CD14-positive monocyte (primary cell): ENCODE measurements at places on chromosomes 7 and 10. TPM values are rescaled to one million over a fixed set of nuclear protein-coding genes. Genes with fewer than 3 reads are reported as not detected.

GRCh38 chr7:84144480-84144879, 50.1 kb downstream of the SEMA3A start:
- DNase-seq = no peak

DNA sequence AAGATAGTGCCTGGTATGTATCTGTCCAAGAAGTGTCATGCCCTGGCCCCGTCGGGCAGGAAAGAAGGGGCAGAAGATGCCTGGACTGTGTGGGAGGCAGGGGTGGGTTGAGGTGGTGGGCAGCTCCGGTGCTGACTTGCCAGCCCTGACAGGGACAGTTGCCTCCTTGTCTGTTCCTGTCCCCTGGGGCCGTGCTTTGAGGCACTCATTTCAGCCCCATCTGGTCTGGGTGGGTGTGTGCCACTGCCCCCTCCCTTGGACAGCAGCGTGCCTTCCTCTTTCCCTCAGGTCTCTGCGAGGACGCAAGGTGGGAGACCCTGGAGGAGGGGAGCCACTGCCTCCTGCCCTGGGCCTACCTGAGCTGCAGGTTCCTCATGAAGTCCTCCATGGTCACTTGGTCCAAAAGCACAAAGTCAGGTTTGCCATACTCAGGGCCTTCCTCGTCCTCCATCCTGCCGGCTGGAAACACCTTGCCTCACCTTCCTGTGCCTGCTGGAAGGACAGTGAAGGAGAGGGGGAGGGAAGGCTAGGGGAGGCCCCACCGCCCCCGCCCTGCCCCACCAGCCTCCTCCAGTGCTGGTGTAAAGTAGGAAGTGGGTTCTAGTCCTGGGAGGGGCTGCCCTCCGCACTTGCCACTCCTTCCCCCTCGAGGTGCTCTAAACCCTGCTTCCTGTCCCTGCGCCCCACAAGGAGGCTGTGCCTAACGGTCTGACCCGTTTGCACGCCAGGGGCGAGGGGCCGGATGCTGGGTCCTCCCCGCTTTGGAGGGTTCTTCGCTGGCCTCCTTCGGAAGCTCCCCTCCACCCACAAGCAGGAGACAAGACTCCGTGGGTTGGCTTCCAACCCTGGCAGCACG, at the start of gene MYO1G:
Gene MYO1G, minus strand, starts transcription at position 505 of the 856 bp plus-strand sequence. Its CDS starts 54 bp downstream, at position 451.
- peak; percentile 95 for DNase-seq

DNA sequence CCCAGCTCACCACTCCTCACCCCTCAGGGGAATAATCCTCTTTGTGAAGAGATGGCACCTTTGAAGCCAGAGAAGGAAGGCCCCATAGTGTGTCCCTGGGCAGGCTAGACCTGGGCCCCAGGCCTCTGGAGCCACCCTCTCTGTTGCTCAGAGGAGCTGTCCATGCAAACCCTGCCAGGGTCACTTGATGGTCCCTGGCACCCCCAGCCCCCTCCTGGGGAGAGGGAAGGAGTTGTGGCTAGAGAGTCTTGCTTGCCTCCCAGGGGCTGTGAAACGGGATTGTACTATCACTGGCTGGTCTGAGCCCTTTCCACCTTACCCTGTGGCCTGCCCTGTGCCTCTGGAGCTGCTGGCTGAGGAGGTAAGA, 5.8 kb downstream of the GHRHR start:
- DNase-seq = no peak

DNA sequence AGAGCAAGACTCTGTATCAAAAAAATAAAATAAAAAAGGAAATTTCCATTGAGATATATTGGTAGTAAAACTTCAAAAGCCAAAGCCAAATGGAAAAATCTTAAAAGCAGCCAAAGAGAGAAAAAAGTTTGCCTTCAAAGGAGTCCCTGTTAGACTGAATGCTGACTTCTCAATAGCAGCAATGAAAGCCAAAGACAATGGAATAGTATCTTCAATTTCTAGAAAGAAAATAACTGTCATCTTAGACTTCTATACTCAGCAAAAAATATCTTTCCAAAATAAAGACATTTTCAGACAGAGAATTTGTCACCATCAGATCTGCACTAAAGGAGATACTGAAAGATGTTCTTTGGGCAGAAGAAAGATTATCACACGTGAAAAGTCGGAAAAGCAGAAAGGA, 14.3 kb upstream of the OIT3 start:
- DNase-seq = no peak

GRCh38 chr10:132585732-132586722, 48.4 kb downstream of the INPP5A start:
- peak; percentile 82 for DNase-seq

GRCh38 chr10:78524941-78525340, 491.3 kb downstream of the RPS24 start:
- DNase-seq = no peak

DNA sequence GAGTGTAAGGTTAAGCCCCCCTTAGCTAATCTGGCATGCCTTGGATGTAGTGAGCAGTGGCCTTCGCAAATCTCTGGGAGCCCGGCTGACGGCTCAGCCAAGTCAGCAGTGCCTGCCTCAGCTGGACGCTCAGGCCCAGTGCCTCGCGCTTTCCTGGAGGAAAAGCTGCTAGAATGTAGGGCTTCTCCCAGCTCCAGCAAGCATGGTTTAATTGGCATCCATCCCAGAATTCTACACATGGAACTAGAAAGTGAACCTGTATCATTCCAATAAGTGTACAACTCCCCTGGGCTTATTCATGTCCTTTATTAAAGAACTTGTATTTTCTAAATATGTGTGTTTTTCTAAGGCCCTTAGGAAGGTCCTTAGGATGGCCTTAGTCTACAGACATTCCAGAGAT, 287.8 kb upstream of the SHH start:
- DNase-seq = no peak

LLCFC1 gene
- not detected for polyA plus RNA-seq

DNA sequence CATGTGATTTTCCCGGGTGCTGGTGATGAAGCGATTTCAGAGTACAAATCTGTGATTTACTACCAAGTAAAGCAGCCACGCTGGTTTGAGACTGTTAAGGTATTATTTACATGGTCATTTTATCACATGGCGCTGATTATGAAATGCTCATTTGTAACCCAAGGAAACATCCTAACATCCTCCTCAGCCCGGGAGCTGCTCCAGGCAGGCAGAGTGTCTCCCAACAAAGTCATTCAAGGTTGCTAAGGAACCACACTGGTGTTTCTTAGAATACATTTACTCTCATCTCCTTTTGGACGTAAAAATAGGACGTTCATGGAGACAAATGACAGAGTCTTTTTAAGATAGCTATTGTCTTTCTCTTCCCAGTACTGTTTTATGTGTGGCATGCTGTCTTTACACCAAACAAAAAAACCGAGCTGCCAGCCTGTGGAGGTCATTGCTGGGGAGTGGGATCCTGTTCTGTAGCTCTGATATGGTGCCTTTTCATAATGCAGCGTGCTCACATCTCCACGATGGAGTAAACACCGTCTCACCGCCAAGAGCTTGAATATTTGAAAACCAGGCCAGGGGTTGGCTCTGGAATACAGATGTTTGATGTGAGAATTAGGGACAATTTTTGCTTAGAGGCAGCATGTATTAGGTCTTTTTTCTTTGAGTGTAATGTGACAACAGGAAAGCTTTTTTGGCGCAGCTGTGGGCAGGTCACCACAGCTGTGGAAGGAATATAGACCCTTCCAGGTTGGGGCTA, 119.6 kb downstream of the DOCK1 start:
- no peak for DNase-seq

- DNase-seq = no peak
Measured at GRCh38 chr7:156969972-156970420, 20.5 kb downstream of the NOM1 start.

CUZD1 gene
- polyA plus RNA-seq = 0.17 and 0.29 TPM in 2 replicates

GRCh38 chr10:124765256-124765655, 21.1 kb upstream of the FAM53B start:
- no peak for DNase-seq

- no peak for DNase-seq
Measured at GRCh38 chr7:135753616-135754413, 5.2 kb upstream of the FAM180A start.

- DNase-seq = no peak
Measured at GRCh38 chr10:117410557-117410956, 35.3 kb upstream of the PDZD8 start.

DNA sequence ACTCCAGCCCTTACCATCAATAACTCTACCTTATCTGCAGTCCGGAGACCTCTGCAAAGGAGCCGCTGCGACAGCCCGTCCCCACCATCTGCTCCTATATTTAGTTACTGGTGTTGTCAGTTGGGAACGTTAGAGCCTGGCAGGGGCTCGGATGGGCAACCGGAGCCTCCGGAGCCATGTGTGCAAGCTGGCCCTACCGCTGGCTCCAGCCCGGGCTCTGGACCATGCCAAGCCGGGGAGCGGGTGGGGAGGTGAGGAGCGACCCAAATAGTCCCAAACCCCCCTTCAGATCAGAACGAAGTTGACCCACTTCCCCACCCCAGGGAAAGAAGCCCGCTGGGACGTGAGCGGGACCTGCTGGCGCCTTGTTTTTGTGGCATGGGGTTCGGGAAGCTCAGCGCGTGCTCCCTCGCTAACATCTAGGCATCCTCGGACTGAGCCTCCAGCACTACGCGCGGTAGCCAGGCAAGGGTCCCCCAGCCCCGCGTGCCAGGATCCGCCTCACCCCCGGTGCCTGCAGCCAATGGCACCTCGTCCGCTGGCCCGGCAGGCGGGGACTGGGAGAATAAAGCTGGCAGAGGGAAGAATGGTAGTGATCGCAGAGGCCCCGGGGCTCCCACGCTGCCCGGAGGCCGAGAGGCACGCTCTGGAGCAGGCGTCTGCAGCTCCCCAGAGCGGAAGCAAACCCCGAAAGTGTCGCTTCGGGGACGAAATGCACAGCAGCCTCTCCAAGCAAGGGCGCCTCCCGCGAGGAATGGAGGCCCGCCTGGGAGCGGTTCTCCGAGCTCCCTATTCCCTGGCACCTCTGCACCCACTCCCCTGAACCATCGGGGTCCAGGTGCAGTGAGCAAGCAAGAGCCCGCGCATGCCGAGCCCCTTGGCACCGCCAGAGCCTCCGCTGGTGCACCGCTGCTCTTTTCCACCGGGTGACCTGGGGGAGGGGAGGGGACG, 679 bp downstream of the LRRC20 start:
- peak; percentile 11 for DNase-seq

- no peak for DNase-seq
Measured at GRCh38 chr10:121313119-121313875, 284.9 kb downstream of the FGFR2 start.
